ENCODE measurements at places on chromosomes 5 and 9. TPM values are rescaled to one million over a fixed set of nuclear protein-coding genes. Genes with fewer than 3 reads are reported as not detected.

TAF11L10 gene
- total RNA-seq, result not detected

HACD4 gene
- 13.3 TPM for total RNA-seq

SOHLH1 gene
- not detected for total RNA-seq

CD72 gene
- total RNA-seq, result 11.6 TPM

TICAM2 gene
- 0.47 TPM for total RNA-seq

DNA sequence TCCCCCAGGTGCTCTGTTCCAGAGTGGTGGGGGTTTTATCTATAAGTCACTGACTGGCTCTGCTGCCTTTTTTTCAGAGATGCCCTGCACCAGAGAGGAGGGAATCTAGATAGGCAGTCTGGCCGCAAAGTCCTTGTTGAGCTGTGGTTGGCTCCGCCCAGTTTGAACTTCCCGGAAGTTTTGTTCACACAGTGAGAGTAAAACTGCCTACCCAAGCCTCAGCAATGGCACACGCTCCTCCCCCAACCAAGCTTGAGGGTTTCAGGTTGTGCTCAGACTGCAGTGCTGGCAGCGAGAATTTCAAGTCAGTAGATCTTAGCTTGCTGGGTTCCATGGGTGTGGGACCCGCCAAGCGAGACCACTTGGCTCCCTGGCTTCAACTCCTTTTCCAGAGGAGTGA lies 1428.6 kb downstream of the MAT2B start:
- no peak for DNase-seq

DNA sequence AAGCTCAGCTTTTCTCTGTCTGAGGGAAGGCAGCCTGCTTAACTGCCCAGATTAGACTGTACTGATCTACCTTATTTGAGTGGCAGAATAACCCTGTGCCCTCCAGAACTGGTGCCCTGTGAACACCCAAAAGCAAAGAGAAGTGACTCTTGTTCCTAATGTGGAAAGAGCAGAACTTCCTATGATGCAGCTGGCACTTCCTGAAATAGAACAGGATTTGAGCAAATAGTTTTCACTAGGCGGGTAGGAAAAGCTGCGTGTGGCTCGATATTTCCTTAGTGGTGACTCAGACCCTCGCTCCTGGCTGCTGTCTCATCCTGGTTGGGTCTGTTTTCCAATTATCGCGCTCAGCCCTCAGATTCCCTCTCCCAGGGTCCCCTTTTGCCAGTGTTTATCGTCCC lies 89.9 kb downstream of the SH3TC2 start:
- DNase-seq, result no peak

DNA sequence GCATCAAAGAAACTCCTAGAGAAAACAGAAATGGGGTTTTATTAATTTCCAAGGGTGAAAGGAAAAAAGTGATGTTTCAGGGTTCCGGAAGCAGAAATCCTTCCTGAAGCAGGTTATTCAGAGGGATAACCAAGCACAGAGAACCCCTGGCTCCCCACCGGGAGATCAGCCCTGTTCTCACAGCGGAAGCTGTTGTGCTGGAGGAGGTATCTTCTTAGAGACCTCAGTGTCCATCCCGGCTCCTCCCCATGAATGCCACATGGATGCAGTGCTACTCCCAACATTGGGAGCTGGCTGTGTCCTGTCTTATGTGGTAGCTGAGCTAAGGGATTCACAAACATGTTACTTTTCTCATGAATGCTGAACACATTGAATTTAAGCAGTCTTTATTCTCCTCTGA lies 80.9 kb upstream of the IRX2 start:
- DNase-seq, result no peak

DNA sequence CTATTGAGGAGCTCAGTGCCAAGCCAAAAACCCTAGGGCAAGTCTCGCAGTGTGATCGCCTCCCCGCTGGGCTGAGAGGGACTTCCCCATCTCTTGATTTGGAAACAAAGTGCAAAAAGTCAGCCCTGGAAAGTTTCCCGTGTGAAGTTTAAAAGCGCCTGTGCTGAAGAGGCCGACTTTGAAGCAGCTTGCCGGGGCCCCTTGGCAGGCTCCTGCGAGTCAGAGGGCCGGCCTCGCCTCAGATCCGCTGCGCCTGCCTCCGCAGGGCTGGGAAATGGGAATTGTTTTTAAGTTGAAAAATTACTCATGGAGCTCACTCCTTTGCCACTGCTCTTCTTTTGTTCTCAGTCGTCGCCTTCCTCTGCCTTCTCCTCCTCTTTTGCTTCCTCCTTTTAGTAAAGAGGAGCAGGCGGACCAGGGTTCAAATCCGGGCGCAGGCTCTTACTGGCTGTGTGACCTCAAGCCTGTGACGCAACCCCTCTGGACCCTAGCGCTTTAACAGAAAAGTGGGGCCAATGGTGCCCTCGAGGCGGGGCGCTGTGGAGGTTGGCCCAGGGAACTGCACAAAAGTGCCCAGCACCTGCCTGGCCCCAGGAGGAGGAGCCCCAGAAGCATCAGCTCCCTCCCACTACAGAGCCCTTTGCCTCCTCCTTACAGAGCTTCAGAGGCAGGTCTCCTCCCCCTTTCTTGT lies 14.7 kb upstream of the LHX2 start:
- no peak for DNase-seq

- no peak for DNase-seq
These were observed 51.5 kb downstream of the PIK3R1 start for GRCh38 chr5:68267066-68267465.

GRCh38 chr9:127211983-127212382 lies 52.6 kb upstream of the GARNL3 start:
- no peak for DNase-seq

GRCh38 chr5:172427202-172427601 lies 27.1 kb downstream of the SH3PXD2B start:
- no peak for DNase-seq

- no peak for DNase-seq
These were observed 16.3 kb downstream of the TCERG1 start for GRCh38 chr5:146463446-146463845.

Measured in activated CD8-positive, alpha-beta T cell treated with anti-CD3 and anti-CD28 coated beads, Interleukin-2, amount 10 ng/mL, durations not matched to agents 7 days and 5 days (primary cell).